ENCODE measurements at places on chromosomes 13 and 19.

DNA sequence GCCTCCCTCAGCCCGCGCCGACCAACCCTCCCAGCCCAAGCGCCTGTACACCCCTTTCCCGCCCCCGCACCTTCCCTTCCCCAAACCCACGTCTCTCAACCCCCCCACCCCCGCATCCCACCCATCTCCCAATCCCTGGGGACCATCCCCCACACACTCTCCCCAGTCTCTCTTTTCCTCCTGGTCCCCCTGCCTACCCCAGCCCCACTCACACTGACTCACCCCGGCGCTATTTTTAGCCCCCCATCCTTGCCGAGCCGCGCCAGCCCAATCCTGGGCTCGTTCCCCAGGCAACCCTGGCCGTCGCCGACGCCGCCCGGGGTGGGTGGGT, 11.7 kb downstream of the CIC start:
- H3K36me3 ChIP-seq = no peaks in the 10 kb centered on the region
- H3K27me3 ChIP-seq = no peaks in the 10 kb centered on the region
- no peak overlapping the region for H3K4me3 ChIP-seq
- peaks cover 69% of the 10 kb centered on the region for H3K4me1 ChIP-seq

- DNase-seq = no peak
- no peak overlapping the region for H3K27ac ChIP-seq
- no peak overlapping the region for H3K4me3 ChIP-seq
- no peaks in the 10 kb centered on the region for H3K36me3 ChIP-seq
These were observed 7.6 kb upstream of the NALCN start for GRCh38 chr13:101423872-101424271.

DNA sequence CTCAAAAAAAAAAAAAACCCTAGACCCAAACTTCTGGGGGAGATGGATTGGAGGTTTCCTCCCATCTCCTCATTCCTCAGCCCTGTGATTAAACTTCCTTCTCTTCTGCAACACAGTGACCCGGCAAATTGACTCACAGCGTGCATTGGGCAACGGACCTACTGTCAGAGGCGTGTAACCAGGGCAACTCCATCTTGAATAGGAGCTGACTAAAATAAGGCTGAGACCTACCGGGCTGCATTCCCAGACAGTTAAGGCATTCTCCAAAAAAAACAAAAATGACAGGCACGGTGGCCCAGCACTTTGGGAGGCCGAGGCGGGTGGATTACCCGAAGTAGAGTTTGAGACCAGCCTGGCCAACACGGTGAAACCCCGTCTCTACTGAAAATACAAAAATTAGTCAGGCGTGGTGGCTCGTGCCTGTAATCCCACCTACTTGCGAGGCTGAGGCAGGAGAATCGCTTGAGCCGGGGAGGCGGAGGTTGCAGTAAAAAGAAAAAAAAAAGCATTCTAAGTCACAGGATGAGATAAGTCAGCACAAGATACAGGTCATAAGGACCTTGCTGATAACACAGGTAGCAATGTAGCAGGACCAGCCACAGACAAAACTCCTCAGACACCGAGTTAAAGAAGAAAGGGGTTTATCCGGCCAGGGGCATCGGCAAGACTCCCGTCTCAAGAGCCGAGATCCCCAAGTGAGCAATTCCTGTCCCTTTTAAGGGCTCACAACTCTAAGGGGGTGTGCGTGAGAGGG, 5.4 kb upstream of the NLRP7 start:
- no peak overlapping the region for H3K27ac ChIP-seq
- H3K4me1 ChIP-seq = no peaks in the 10 kb centered on the region
- H3K27me3 ChIP-seq = no peaks in the 10 kb centered on the region
- no peak overlapping the region for H3K4me3 ChIP-seq
- DNase-seq = no peak
- H3K36me3 ChIP-seq = no peaks in the 10 kb centered on the region

DNA sequence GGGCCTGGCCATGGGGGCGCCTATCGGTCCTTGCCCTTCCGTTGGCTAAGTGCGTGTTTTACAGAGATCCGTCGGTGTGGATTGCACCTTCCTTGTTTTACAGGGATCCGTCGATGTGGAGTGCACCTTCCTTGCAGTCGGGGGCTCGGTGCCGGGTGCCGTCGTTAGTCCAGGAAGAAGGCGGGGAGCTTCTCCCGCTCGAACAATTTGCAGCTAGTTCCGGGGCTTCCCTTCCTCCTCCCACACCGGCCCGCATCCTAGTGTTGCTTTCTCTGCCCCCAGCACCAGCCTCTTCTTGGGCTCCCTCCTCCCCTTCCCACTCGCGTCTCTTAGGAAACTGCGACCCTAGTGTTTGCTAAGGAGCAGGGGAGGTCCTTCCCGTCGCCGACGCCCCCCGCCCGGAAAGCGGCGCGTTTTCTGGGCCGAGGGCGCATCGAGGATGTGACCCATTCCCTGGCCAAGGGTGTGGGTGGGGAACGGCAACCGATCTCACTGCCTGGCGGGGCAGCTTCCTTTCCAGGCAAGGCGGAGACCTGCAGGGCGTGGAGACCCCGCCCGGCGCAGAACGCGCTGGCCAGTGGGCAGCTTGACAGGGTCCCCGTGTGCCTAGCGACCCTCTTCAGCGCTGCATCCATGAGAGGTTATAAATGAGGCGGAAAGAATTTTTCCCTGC, 75.7 kb upstream of the ZNF91 start:
- H3K4me3 ChIP-seq = no peak overlapping the region
- no peaks in the 10 kb centered on the region for H3K36me3 ChIP-seq
- H3K27ac ChIP-seq = no peak overlapping the region
- no peaks in the 10 kb centered on the region for H3K4me1 ChIP-seq
- H3K27me3 ChIP-seq = no peaks in the 10 kb centered on the region
- no peak for DNase-seq

DNA sequence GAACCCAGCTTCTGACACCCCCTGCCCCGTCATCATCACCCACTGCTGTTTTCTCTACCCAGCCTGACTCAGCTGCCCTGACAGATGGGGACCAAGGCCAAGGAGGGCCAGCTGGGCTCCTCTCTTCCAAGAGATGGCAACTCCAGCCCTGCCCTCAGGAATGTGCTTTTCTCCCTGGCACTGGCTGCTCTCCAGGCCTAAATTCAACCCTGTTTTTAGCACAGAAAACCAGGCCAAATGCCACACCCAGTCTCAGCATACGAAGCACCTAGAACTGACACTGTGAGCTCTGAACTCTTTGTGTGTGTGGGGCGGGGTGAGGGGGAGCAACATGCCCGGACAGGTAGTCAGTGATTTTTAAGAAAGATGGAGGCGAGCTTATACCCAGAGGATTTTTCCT, 23.4 kb upstream of the IGFL1 start:
- no peak overlapping the region for H3K4me3 ChIP-seq
- no peaks in the 10 kb centered on the region for H3K27me3 ChIP-seq
- DNase-seq = no peak
- no peaks in the 10 kb centered on the region for H3K4me1 ChIP-seq

DNA sequence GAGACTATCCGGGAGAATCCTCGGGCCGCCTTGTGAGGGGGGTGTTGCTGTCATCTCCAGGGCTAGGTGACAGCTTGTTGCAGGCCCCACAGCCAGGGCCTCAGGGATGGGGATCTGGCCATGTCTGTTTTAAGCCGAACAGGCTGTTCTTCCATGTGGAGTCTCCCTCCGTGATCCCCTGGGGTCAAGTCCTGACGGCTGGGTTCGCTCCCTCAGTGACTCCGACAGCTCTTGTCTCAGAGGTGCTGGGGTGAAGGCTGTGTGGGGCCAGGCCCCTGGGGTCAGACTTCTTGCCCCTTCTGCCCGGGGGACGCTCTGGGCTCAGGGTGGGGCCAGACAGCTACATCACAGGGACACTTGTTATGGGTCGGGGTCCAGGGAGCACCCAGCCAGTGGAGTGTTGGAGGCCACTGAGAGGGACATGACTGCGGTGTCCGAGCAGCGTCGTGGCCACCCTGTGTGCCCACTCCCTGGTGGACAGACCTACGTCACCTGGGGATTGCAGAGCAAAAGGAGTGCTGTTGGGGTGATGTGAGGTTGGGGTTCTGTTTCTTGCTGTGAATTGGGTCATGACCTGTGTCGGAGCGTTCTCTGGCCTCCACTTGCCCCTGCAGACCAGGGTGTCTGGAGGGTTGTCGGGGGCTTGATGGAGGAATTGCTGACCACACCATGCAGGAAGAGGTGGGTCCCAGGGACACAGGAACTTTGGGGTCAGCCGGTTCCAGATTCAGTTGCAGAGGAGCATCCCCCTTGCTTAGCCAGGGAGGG, 21.5 kb downstream of the EPN1 start:
- H3K4me3 ChIP-seq = no peak overlapping the region
- no peaks in the 10 kb centered on the region for H3K27me3 ChIP-seq
- no peak for DNase-seq
- no peak overlapping the region for H3K27ac ChIP-seq
- H3K36me3 ChIP-seq = peaks cover 31% of the 10 kb centered on the region
- H3K4me1 ChIP-seq = no peaks in the 10 kb centered on the region

GRCh38 chr13:25447396-25447795, 75.6 kb downstream of the ATP8A2 start:
- no peaks in the 10 kb centered on the region for H3K36me3 ChIP-seq
- H3K27me3 ChIP-seq = no peaks in the 10 kb centered on the region
- no peak for DNase-seq
- H3K4me3 ChIP-seq = no peak overlapping the region
- H3K27ac ChIP-seq = no peak overlapping the region

- no peaks in the 10 kb centered on the region for H3K4me1 ChIP-seq
- no peak for DNase-seq
- H3K27me3 ChIP-seq = no peaks in the 10 kb centered on the region
- H3K36me3 ChIP-seq = no peaks in the 10 kb centered on the region
- no peak overlapping the region for H3K27ac ChIP-seq
These were observed 8.9 kb downstream of the FPR1 start for GRCh38 chr19:51742789-51743188.

- DNase-seq = no peak
- H3K36me3 ChIP-seq = no peaks in the 10 kb centered on the region
- H3K27me3 ChIP-seq = no peaks in the 10 kb centered on the region
- H3K4me1 ChIP-seq = no peaks in the 10 kb centered on the region
- H3K27ac ChIP-seq = no peak overlapping the region
These were observed 883.4 kb downstream of the DIAPH3 start for GRCh38 chr13:59280297-59280696.

GRCh38 chr13:70380809-70381208, 272.6 kb upstream of the KLHL1 start:
- no peak overlapping the region for H3K27ac ChIP-seq
- H3K4me1 ChIP-seq = no peaks in the 10 kb centered on the region
- DNase-seq = no peak
- H3K4me3 ChIP-seq = no peak overlapping the region
- H3K36me3 ChIP-seq = no peaks in the 10 kb centered on the region

DNA sequence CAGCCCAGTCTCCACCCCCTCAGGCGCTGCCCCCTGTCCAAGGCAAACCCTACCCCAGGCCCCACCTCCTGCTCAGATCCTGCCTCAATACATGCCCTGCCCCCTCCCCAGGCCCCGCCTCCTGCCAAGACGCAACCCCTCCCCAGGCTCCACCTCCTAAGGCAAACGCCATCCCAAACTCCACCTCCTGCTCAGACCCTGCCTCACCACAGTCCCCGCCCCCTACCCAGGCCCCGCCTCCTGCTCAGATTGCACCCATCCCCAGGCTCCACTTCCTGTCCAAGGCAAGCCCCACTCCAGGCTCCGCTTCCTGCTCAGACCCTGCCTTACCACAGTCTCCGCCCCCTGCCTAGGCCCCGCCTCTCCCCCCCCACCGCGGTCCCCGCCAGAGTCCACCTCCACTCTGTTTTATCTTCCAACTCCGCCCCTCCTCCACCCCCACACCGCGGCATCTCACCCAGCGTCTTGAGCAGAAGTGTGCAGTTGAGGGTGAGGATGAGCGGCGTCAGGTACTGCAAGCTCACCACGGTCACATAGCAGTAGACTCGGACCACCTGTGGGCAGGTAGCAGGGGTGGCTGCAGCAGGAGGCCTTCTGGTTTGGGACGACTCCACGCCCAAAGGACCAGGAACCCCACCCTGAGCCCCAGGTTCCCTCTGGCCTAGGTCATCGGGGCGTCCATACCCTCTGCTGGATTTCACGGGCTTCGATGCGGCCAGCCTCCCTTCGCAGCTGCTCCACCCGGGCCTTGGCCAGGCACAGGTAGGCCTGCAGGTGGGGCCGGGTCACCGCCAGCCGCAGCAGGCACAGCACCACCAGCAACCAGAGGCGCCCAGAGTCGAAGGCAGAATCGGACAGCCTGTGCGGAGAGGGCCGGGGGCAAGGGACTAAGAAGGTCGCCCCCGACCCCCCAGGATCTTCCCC, 17.7 kb downstream of the TMEM161A start:
- peaks cover 7% of the 10 kb centered on the region for H3K36me3 ChIP-seq
- H3K4me3 ChIP-seq = no peak overlapping the region
- H3K27ac ChIP-seq = no peak overlapping the region

- no peaks in the 10 kb centered on the region for H3K36me3 ChIP-seq
- H3K27ac ChIP-seq = no peak overlapping the region
- DNase-seq = no peak
These were observed 9.5 kb downstream of the EVI5L start for GRCh38 chr19:7839476-7839875.

GRCh38 chr13:110483386-110483968, 78.0 kb downstream of the RAB20 start:
- no peak for DNase-seq
- no peaks in the 10 kb centered on the region for H3K27me3 ChIP-seq
- no peak overlapping the region for H3K4me3 ChIP-seq
- no peaks in the 10 kb centered on the region for H3K4me1 ChIP-seq

DNA sequence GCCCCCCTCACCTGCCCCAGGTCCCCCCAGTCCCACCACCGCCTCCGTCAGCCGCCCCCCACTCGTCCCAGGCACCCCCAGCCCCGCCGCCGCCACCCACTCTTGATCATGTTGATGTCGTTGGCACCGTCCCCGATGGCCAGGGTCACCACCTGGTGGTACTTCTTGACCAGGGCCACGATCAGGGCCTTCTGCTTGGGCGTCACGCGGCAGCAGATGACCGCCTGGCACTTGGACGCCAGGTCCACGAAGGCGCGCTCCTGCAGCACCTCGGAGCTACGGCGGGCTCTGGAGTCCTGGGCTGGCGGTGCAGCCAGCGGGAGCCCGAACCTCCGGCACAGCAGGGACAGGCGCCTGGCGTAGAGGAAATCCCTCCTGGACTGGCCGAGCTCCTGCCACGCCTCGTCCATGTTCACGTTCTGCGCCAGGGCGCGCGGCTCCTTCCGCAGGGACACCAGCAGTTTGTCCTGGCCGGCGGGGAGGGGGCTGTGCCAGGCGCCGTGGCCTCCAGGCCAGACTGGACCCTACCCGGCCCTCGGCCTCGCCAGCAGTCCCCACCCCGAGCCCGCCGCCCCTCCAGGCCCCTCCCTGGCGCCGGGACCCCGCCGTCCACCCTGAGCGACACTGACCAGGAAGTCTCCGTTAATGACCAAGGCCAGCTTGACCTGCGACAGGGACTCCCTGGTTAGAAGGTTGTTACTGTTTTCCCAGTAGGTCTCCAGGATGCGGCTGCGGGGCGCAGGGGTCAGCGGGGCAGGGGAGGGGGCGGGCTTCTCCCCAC, 22.6 kb downstream of the ATP8B3 start:
- no peaks in the 10 kb centered on the region for H3K27me3 ChIP-seq
- no peak for DNase-seq
- H3K4me1 ChIP-seq = peaks cover 3% of the 10 kb centered on the region
- H3K4me3 ChIP-seq = no peak overlapping the region
- H3K36me3 ChIP-seq = no peaks in the 10 kb centered on the region
- H3K27ac ChIP-seq = no peak overlapping the region

GRCh38 chr13:69720278-69720983, 387.2 kb upstream of the ATXN8OS start:
- no peak overlapping the region for H3K4me3 ChIP-seq
- no peaks in the 10 kb centered on the region for H3K27me3 ChIP-seq
- no peaks in the 10 kb centered on the region for H3K36me3 ChIP-seq
- no peak for DNase-seq

Measured in CD4-positive, CD25-positive, alpha-beta regulatory T cell (primary cell).